Kidney epithelial cell (primary cell): ENCODE measurements at places on chromosomes 5 and 9. TPM values are rescaled to one million over a fixed set of nuclear protein-coding genes. Genes with fewer than 3 reads are reported as not detected.

C9orf50 gene
- not detected in 2 replicates for total RNA-seq

DNA sequence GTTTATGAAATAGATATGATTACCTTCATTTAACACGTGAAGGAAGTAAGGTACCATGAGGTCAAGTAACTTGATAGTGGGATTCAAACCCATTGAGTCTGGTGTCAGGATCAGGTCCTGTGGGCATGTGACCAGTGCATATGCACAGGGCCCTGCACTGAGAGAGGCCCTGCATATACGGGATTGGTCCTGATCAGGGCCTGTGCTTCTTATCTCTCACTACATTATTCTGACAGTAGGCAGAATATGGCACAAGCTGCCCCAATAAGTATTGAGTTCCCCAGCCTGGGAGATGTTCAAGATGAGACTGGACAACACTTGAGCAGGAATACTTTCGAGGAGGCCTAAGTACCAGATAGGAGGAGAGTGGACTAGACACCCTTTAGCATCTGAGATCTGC is 44.0 kb downstream of the GALNT10 start:
- no peak for DNase-seq

- no peak for DNase-seq
Observed at GRCh38 chr5:142844866-142845265, 74.7 kb downstream of the ARHGAP26 start.

KCNV2 gene
- total RNA-seq: not detected in 2 replicates

DNA sequence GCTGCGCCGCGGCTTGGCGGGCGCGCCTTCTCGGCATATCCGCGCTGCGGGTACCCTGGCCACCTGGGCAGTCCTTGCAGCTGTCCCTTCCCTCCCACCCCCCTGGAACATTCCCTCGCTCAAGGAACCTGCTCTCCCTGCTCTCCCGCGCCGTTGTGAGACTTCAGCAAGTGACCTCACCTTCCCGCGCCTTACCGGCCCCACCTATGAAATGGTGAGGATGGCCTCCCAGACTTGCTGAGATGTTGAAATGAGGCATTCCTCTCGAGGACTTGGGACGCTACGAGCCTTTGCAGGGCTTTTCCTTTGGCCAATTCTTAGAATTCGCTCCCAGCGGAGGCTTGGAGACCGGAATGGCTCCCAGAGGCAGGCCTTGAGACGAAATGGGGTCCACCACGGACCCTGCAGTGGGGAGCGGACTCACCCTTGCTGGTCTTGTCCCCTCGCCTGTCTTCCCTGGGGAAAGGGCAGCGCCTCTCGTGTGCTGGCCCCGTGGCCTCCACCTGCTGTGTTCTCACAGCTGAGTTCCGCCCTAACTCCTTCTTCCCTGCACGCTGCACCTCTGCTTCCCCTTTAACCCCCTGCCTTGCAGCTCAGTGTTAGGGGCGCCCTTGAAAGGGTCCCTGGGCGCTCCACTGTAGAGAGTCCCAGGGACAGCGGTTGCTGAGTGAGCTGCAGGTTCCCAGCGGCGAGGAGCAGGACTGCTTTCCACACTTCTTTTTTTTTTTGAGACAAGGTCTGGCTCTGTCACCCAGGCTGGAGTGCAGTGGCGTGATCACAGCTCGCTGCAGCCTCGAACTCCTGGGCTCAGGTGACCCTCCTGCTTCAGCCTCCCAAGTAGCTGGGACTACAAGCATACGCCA is 907 bp downstream of the HMCN2 start:
- no peak for DNase-seq

- no peak for DNase-seq
Observed at GRCh38 chr9:19967216-19967887, 178.5 kb upstream of the SLC24A2 start.

DNA sequence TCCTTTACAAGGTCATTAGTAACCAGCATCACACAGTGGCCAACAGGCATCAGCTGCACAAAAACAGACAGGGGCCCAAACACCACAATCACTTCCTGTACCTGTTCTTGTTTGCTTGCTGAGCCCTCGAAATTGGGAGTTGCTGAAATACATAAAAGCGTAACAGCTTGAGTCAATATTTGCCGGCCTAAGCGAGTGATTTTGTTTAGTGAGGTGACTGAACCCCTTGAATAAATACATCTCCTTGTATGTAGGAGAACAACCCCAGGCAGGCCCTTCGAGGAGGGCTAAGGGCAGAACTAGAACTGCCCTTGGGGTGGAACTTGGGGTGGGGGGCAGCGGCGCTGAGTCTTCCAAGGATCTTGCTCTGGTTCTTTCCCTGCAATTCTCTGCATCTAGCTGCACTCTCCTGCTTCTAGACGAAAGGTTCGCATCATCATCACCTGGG is 502.5 kb downstream of the RASEF start:
- no peak for DNase-seq

FOXD4 gene
- 0.13 and 0.34 TPM in 2 replicates for total RNA-seq

DNA sequence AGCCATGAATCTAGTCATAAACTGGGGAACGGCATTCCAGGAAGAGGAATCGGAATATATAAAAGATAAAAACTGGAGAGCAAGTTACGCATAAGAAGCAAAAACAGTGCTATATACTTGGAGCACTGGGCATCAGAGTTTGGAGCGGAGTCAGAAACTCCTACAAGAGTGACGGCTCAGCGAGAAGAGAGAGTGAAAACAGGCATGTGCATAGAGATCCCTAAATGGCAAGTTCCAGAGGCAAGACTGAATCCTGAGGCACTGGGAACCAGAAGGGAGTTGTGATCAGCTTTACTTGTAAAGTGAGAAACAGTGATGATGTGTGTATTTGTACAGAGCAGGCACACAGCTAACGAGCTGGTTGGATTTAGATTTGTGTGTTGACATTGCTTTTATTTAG is 514.4 kb upstream of the TNC start:
- DNase-seq: no peak

DNA sequence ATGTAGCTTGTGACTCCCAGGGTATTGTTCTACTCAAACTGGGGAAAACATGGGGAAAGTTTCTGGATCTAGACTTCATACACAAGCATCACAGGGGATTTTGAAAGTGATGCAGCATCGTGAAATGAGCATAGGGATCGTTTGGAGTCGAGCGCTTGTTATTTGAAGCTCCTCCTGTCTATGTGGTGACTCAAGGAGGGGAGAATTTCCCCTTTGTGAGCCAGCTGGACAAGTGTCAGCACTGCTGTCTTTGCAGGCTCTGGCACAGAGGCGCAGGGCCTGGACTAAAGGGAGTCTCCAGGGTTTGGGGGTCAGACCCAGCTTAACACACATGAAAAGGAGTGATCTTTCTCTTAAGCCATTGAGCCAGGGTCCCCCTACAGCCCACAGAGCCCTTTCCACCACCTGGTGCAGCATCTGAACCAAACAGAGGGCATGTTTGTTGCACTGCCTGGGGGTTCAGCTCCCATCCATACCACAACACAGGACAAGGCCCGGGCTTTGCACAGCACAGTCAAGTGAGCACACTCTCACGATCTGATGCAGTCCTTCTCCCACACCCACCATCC is 51.0 kb downstream of the IRF1 start:
- no peak for DNase-seq

DNA sequence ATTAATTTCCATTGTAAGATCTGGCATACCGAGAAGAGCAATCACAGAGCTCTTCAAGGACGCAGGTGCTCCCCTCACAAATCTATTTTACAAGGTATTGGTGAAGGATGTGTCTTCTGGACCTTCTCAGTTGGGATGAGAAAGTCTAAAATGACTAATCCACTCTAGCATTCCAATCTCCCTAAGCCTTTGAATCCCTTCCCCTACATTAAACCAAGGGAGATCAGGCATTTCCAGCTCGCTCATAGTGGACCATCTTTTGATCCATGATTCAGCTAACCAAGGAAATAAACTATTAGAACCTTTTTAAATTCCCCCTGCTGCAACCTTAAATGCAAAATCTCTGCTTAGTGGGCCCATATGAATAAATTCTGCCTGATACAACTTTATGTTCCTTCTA is 95.9 kb upstream of the FBN2 start:
- no peak for DNase-seq

GRCh38 chr5:124665035-124665434 is 81.4 kb downstream of the ZNF608 start:
- no peak for DNase-seq

- DNase-seq: no peak
Observed at GRCh38 chr9:95447660-95448420, 68.9 kb downstream of the PTCH1 start.

RASGRF2 gene
- 5.4 and 5.8 TPM in 2 replicates for total RNA-seq

GPR151 gene
- total RNA-seq: not detected in 2 replicates
